ENCODE measurements at places on chromosomes 11 and 22. TPM values are rescaled to one million over a fixed set of nuclear protein-coding genes. Genes with fewer than 3 reads are reported as not detected.
A peak's percentile ranks its signal among the peaks of the same experiment; 100 is the strongest.

DNA sequence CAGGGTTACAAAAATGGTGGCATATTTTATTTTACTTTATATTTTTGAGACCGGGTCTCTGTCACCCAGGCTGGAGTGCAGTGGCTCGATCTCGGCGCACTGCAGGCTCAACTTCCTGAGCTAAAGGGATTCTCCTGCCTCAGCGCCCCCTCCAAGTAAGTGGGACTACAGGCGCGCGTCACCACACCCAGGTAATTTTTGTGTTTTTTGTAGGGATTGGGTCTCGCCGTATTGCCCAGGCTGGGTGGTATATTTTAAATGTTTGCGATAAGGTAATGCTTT is 652 bp upstream of the FOSL1 start:
- no peak for DNase-seq

- DNase-seq = no peak
Measured at GRCh38 chr22:43257549-43257948, 70.6 kb upstream of the TTLL12 start.

- DNase-seq = no peak
Measured at GRCh38 chr11:1122664-1123002, 35.1 kb upstream of the MUC5AC start.

DNA sequence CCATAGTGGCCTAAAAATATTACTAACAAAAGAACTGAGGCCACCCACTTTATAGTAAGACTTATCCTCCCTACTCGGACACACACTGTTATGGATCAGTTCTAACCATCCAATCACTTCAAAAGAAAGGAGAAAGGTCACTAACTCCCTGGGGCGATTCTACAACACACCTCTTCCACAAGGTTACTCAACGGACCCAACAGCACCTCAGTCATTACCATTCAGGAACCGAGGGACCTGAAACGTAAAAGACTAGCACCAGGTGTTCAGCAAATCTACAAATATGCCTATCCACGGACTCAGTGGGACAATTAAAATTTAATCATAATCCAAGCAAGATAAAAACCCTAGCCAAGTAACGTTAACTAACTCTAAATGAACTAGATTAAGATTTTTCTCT is 1.6 kb downstream of the HNRNPUL2 start:
- no peak for DNase-seq

GRCh38 chr11:68140496-68141245 is 19.5 kb upstream of the CHKA start:
- DNase-seq = no peak

- DNase-seq = no peak
Measured at GRCh38 chr22:39917776-39918495, 17.1 kb downstream of the GRAP2 start.

- DNase-seq = no peak
Measured at GRCh38 chr11:35911013-35911412, 32.8 kb upstream of the LDLRAD3 start.

GRCh38 chr22:26894766-26895485 is 237.5 kb downstream of the MIAT start:
- DNase-seq = no peak

GRCh38 chr22:29310863-29311339 is 4.5 kb downstream of the GAS2L1 start:
- peak; percentile 96 for DNase-seq

GRCh38 chr11:121563900-121564822 is 111.4 kb upstream of the SORL1-AS1 start:
- DNase-seq = no peak

- DNase-seq = peak; percentile 92
Measured at GRCh38 chr22:43154887-43155536, 3.7 kb downstream of the TSPO start.

- DNase-seq = no peak
Measured at GRCh38 chr11:110337570-110338193, 41.3 kb upstream of the RDX start.

DNA sequence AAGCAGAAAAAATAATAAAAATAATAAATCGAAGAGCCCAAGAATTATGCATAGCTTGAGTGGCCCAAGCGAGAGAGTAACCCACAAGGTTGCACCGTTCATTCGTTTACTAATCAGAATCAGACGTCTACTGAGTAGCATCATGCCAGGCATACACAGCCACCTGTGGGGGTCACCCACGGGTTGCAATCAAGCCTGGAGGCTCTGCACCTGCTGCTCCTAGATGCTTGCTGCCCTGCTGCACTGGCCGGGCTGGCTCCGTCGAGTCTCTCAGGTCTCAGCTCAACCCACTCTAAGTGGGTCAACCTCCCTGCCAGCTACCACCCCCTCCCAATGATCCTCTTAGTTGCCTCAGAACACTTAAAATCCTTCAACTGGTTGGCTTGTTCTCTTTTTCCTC is 2.0 kb upstream of the TESMIN start:
- no peak for DNase-seq

- DNase-seq = peak; percentile 81
Measured at GRCh38 chr22:27581688-27582087, 219.9 kb downstream of the MN1 start.

GRCh38 chr11:119474682-119475596 is 52.0 kb upstream of the THY1 start:
- no peak for DNase-seq

DNA sequence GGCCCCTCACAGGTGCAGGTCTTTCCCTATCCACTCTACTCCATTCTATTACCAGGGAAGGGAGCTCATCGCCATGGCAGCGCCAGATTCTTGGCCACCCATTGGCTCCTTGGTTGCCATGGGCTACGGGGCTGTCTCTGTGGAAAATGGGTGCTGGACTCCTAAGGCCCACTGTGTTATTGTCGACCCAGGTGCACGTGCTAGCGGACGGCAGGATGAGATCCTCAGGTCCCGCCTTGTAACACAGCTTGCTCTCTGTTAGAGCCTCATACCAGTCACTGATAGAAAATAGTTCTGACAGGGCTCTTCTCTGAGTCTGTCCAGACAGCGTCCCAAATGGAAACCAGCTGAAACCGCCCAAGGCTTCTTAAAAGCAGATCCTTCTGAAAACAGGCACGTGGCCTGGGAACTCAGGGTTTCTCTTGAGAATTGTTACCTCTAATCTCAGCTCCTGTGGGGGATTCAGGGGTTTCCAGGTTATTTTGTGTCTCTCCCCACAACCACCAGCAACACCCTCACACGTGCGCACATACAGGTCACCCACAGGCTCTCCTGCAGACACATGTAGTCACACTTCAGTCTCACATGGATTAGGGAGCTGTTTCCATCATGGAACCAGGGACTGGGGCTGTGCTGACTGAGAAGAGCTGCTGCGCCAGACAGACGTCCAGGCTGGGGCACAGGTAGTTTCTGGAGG is 1.5 kb downstream of the TUB start:
- no peak for DNase-seq

- DNase-seq = no peak
Measured at GRCh38 chr11:95076981-95077380, 10.3 kb downstream of the SRSF8 start.

- DNase-seq = no peak
Measured at GRCh38 chr11:110720431-110721275, 8.4 kb upstream of the ARHGAP20 start.

DNA sequence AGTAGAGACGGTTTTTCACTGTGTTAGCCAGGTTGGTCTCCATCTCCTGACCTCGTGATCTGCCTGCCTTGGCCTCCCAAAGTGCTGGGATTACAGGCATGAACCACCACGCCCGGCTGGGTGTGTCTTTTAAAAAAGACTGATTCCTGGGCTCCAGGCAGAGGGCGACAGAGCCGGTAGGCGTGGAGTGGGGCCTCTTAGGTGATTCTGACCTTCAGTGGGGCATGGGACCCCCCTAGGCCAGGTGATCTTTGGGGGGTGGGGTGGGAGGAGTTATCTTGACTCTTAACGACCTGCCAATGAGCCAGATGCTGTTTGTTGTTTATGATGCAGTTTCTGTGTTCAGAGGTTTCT is 12.9 kb upstream of the SORL1-AS1 start:
- no peak for DNase-seq

DNA sequence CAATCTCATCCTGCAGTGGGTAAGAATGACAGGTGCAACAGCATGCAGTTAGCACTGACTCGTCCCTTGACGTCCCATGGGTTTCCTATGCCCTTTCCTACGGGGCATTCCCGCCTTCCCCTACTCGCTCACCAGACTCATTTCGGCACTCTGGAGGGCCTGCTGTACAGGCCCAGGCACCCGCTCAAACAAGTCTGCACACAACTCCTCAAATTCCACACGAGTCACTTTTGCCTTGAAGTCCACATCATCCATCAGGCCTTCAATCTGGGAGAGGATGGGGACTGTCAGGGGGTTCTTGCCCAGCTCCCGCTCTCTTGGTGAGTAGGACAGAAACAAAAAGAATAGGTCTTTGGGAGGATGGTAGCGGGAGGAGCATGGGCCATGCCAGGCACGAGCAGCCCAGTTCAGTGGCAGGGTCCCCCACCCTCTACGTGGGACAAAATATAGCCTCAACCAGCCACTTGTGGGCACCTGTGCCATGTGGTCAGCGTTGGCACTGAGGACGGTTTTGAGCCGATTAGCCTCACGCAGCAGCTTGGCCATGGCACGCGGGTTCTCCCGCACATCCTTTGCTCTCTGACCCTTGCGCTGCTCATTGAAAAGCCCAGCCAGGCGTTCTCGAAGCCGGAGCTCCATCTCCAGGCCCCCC is 4.7 kb downstream of the HYOU1 start:
- DNase-seq = no peak

DNA sequence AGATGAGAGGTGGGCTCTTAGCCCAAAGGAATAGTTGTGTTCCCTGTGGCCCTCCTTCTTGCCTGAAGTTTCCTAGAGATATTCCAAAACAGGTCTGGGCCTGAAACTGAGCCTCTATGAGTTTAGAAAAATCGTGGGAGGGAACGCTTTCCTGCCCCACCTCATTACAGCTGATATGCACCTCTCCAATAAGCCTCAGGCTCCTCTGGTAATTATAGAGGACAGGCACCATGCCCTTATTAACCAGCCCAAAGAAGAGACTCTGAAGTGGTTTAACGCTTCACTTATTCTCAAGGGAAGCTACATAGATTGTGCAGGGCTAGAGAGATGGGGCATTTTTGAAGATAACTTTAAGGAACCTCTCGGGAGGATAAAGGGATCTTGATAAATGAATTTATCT is 3.4 kb upstream of the MPZL2 start:
- no peak for DNase-seq

DNA sequence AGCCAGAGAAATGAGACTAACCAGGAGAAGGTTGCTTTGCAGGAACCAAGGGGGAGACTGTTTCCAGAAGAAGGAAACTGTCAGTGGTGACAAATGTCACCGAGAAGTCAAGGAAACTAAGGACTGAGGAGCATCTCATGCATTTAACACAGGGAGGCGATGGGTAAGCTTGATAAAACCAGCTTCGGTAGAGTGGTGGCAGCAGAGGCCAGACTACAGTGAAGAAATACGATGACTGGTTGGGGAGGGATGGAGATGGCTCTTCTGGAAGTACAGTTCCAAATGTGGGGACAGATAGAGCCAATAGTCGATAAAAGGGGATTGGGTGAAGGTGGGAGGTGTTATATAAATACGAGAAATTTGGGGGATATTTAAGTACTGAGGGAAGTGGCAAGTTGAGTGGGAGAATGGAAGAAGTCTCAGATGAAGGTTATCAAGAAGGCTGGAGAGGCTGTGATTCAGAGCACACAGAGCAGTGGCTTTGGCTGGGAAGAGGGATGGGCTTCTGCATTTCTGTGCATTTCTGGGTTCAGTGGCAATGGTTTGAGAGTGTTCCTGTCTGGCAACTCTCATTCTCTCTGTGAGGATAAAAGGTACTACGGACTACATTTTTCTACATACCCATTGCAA is 29.2 kb downstream of the SC5D start:
- DNase-seq = no peak

DNA sequence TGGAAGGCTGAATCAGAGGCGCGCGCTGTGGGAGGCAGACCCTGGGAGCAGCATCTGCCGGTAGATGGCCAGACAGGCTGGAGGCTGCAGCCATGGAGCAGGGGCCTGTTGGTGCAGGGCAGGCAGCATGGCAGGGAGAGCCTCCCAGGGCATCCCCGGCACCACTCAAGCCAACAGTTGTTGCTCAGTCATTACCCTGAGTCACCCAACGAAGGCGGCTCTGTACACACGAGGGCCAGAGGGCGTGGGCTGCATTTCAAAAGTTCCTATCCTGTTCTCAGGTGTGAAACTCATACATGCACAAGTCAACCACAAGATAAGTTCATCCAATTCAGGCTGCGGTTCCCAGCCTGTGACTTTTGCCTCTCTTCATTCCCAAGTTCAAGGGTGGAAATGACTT is 2.6 kb downstream of the ANO1 start:
- DNase-seq = no peak

- DNase-seq = no peak
Measured at GRCh38 chr11:120117991-120118390, 19.9 kb downstream of the TRIM29 start.

GRCh38 chr11:128662960-128663359 is 30.9 kb upstream of the FLI1 start:
- no peak for DNase-seq

DNA sequence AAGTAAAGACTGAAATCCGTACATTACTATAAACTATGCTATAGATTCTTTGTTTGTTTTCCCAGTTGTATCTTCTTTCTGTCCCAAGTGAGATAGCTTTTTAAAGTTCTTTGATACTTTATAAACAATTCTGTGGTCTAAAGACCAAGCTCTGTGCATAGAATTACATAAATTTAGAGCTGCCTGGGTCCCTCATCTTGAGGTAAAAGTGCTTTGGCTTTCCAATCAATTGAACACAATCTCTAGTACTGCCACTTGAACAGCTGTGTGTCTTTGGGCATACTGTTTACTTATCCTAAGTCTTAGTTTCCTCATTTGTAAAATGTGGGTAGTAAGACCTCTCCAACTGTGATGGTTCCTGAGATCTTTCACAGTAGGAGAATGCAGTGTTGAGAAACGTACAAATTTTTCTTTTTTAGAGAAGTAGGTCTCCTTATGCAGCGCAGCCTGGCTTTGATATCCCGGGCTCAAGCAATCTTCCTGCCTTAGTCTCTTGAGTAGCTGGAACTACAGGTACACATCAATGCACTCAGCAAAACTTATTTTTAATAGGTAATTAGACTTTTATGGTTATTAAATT is 2.5 kb upstream of the EED start:
- DNase-seq = no peak

DNA sequence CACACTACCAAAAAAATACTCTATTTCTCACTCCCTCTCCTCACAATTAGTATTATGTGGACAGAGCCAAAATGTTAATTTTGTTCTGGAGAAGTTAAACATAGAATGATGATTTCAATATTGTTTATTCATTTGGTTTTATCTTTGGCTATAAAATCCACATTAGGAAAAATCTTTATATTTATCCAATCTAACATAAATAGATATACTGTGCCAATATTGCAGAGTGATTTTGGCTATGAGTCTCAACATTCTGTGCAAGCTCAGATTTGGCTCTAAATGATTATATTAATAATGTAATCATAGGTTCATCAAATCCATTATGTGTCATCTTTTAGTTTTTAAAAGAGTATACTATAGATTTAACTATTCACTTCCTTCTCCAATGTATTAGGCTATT is 667.5 kb upstream of the CHORDC1 start:
- DNase-seq = no peak

SERPING1 gene
- 90.0 TPM for total RNA-seq

OR10A2 gene
- total RNA-seq = not detected

H19 gene
- 656 TPM for total RNA-seq

BIK gene
- total RNA-seq = not detected

KCNK4 gene
- total RNA-seq = not detected

APOBEC3G gene
- 2.2 TPM for total RNA-seq

SEC14L6 gene
- total RNA-seq = 0.40 TPM

SYTL2 gene
- total RNA-seq = 14.2 TPM

LRRC75B gene
- 4.2 TPM for total RNA-seq

PGA5 gene
- total RNA-seq = not detected

Measured in cardiac septum (tissue), 1 donor.